ENCODE measurements at places on chromosomes 3 and 15. TPM values are rescaled to one million over a fixed set of nuclear protein-coding genes. Genes with fewer than 3 reads are reported as not detected.

The RETNLB gene
- total RNA-seq, result not detected

The RAD51 gene
- 4.2 TPM for total RNA-seq

The FOXL2NB gene
- 1.5 TPM for total RNA-seq

The CADM2 gene
- 3.7 TPM for total RNA-seq

The SCN11A gene
- total RNA-seq, result not detected

The PLSCR2 gene
- not detected for total RNA-seq

The SLC24A5 gene
- total RNA-seq, result not detected

The GOLGA6L1 gene
- total RNA-seq, result not detected

The CCDC9B gene
- total RNA-seq, result 16.0 TPM

The GOLGA8R gene
- 3.2 TPM for total RNA-seq

The PCOLCE2 gene
- 136 TPM for total RNA-seq

The TERC gene
- 204 TPM for total RNA-seq

The ST6GAL1 gene
- 37.8 TPM for total RNA-seq

The NR2F2 gene
- total RNA-seq, result 39.8 TPM

The PSTPIP1 gene
- total RNA-seq, result 13.3 TPM
